ENCODE measurements at places on chromosomes 3 and 15.

DNA sequence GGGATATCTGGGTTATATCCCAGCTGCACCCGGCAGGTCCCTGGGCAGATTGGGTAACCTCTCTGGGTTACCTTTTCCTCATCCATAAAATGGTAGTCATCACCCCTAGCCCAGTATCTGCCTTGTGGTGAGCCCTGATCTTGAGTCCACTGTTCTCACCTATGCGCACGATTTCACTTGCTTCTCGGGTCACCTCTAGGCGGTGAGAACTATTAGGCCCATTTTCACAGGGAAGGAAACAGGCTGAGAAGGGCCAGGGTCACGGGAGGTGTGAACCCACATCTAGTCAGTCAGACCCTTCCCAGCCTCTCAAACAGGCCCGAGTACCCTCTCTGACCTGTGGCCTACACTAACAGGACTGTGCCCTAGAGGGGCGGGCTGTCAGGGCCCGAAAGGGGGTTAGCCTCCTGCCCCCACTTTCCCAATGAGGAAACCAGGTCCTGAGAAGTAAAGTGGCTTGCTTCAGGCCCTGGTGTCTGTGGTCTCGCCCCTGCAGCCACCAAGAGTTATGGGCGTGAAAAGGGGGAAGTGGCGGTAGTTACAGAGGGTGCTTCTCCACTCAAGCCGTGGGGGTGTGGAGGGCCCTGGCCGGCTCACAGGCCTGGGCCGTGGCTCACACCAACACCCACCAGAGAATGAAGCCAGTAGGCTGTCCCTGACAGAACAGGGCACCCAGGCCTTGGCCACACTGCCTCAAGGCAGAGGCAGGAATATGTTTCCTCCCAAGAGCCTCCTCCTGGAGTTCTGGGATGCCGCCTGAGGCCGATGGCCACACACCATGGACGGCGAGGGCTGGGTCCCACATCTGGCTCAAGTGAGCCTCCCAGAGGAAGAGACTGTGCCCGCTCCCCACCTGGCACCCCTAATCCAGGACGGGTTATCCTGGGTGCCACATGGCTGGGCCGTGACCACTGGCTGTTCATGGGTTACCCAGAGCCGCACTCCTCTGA is 19.5 kb downstream of the PSTPIP1 start:
- DNase-seq = no peak

- no peak for DNase-seq
These were observed 58.7 kb downstream of the CHSY1 start for GRCh38 chr15:101193120-101193644.

DNA sequence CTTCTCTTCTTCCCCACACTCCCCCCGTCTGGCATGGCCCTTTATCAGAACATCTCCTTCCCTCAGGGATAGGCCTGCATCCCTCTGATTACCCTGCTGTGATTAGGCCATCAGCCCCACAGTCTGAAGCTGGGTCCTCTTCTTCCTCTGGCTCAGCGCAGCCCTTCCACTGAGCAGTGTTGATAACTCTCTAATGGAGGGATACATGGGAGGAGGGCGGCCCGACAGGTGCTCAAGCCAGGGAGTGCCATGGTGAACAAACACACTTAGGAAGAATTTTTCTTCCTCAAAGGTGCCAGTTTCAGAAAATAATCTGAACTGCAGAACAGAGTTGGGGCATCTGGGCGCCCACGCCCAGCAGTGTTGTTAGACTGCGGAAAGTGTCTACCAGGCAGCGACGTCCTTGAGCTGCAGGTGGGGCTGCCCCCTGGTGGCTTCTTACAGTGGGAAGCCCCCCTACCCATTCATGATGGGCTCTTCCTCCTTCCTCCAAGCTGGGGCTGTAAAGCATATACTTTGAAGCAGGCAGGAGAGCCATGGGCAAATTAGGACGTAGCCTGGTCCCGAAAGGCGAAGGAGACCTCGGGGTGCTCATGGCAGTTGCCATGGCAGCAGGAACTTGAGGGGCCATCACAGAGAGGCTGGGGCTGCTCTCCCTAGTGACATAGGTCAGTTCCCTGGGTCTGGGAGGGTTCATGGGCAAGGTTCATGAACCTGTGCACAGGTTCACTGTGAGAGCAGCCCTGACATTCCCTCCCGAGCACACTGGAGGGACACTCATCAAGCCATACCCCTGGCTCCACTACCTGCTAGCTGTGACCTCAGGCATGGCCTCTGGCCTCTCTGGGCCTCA is 33.2 kb upstream of the NR2C2 start:
- DNase-seq = no peak

DNA sequence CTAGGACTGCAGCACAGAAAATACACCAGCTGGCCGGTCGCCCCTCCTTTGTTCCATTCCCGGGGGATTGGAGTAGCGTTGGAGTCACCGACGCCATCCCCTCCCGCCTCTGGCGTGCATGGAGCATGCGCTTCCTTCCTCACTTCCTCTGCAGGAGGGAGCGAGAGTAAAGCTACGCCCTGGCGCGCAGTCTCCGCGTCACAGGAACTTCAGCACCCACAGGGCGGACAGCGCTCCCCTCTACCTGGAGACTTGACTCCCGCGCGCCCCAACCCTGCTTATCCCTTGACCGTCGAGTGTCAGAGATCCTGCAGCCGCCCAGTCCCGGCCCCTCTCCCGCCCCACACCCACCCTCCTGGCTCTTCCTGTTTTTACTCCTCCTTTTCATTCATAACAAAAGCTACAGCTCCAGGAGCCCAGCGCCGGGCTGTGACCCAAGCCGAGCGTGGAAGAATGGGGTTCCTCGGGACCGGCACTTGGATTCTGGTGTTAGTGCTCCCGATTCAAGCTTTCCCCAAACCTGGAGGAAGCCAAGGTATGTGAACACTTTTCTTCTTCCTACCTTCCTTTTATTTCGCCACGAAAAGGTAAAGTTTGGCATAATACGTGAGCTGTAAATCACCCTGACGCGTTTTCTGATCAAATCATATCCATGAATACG is at the start of gene SCG3:
SCG3 (plus strand) TSS at position 201 of the 661 bp plus-strand sequence; CDS start at position 454, 253 bp downstream.
- DNase-seq = peak; percentile 68

- DNase-seq = peak; percentile 14
These were observed 249.9 kb downstream of the ROBO1 start for GRCh38 chr3:79517766-79518413.

DNA sequence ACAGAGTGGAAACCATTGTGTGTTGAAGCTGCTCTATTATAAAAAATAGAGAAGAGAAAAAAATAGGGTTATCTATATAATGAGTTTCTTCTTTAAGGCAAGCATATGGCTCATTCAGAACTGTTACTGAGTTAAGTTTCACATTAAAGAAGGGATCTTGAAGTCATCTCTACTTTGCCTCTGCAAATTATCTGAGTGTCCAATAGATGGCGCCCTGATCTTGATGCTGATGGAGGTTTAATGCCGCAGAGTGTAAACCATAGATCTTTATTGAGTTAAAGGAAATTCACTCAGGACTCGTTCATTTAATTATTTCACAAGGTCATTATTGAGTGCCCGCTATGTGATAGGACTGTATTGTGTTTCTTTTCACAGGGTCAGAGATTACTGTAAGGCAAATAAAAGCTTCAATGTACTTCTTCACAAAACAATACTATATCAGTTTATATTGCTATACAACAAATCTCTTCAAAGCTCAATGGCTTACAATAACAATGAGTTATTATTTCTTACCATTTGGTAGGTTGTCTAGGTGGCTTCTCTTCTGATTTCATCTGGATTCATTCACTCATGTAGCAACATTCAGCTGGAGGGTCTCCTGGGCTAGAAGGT is 171.4 kb downstream of the NSUN3 start:
- DNase-seq = peak; percentile 32

- no peak for DNase-seq
These were observed 34.1 kb upstream of the SFMBT1 start for GRCh38 chr3:53079791-53080555.

- no peak for DNase-seq
These were observed 5.5 kb downstream of the MELTF start for GRCh38 chr3:197023998-197024651.

DNA sequence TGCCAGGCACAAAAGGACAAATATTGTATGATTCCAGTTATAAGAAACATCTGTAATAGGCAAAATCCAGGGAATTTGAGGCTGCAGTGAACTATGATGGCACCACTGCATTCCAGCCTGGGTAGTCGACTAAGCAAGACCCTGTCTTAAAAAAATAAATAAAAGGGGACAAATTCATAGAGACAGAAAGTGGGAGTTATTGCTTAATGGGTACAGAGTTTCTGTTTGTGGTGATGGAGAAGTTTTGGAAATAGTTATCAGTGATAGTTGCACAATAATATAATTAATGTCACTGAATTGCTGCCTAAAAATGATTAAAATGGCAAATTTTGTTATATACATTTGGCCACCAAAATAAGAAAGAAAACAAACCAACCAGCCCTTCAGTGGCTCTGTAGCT is 27.6 kb upstream of the CNBP start:
- DNase-seq = no peak

- DNase-seq = no peak
These were observed 26.8 kb upstream of the CYP11A1 start for GRCh38 chr15:74394090-74394846.

- no peak for DNase-seq
These were observed 947.7 kb downstream of the TUSC7 start for GRCh38 chr3:117657278-117657677.

DNA sequence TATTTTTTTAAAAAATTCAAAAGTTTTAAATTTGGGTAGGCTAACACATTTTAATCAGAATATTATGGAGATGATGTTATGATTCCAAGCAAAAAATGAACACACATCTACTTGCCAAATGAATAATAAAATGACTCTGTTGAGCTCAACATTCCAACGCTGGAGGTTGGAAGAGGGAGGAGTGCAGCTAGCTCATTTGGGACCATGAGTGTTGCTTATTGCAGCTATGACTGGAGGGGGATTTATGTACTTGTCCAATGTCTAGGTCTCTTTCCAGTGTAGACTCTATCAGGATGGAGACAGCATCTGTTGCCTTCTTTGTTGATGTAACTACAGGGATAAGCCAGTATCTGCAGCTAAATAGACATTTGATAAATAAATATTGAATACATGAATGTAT is 310.6 kb downstream of the CACNA2D3 start:
- DNase-seq = no peak

GRCh38 chr15:59313641-59314332 is 58.9 kb downstream of the MYO1E start:
- no peak for DNase-seq

- DNase-seq = no peak
These were observed 12.4 kb downstream of the SLCO3A1 start for GRCh38 chr15:91865950-91866349.

GRCh38 chr3:124383051-124383450 is 347.2 kb upstream of the UMPS start:
- no peak for DNase-seq

DNA sequence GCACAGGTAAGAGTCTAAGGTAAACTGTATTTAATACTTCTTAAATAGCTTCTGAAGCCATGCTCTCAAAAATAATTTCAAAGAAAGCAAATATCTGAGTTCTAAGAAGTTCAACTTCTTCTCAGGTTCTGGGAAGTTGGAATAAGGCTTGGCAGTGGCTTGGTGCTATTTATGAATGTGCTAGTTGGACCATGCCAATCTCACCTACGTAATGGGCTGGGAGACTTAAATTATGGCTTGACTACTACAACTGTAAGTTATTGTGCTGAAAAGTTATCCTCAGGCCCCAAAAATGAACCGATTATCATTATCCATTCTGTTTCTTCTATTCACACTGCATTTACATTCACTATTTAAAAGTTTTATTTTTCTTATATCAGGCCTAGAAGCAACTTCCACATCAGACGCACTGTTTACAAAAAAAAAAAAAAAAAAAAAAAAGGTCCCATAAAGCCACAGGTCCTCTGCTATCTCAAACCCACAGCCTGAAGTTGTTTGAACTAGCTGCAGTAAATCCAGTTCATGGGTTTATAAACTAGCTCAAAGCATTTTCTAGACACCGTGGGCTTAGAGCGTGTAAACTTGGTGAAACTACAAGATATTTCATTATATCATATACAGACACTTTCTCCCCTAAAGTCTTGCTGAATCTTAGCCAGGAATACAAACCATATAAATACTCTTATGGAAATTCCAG is 3.4 kb downstream of the LRIG1 start:
- DNase-seq = no peak

DNA sequence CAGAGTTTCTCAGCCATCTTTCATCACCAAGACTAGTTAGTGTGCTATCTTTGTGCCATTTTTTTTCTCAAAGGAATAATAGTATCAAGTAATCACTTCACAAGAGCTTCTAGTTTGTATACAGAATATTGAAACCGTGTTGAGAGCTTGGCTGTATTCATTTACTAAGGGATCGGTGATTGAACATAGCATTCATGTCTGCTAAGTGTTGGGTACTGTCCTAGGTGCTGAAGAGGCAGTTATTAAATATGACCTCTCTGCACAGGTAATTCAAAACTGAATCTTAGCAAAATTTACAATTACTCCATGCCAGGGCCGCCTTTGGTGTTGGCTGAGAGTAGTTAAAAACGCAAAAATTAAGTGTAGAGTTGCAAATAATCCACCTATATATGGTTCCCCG is 355.3 kb upstream of the RORA start:
- DNase-seq = no peak

- no peak for DNase-seq
These were observed 978.6 kb downstream of the PLOD2 start for GRCh38 chr3:145182196-145182911.

DNA sequence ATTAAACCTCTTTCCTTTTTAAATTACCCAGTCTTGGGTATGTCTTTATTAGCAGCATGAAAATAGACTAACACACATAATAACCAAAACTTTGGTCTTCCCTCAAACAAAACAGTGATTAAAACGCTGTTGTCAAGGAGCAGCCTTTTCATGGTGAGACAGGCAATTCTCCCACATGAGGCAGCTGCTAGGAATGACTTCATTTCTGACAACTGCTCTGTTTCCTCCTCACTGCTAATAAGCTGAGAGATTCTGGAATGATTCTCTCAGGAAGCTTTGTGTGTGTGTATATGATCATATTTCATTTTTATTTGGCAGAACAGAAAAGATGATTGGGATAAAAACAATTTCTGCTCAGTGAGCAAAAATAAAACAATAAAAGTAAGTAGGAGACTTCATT is 580.6 kb upstream of the ADAMTS9 start:
- DNase-seq = no peak

DNA sequence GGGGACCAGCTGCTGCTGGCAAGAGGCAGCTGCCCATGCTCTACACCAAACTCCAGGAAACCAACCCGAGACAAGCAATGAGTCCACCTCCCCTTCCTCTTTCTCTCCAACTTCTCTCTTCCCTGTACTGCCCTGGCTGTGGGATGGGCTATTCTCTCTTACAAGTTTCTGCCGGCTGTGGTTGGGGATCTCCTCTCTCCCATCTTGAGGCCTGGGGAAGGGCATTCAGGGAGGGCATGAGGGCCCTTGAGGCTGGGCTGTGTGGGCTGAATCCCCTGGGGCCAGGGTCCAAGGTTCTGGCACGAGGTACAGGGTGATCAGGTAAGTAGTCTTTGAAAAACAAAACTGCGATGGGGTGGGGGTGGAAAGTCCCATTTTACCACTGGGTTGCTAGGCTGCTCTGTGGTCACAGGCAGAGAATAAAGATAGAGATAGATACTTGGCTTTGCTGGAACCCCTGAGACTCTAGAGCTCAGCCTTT is 32.3 kb upstream of the CTSH start:
- DNase-seq = no peak

DNA sequence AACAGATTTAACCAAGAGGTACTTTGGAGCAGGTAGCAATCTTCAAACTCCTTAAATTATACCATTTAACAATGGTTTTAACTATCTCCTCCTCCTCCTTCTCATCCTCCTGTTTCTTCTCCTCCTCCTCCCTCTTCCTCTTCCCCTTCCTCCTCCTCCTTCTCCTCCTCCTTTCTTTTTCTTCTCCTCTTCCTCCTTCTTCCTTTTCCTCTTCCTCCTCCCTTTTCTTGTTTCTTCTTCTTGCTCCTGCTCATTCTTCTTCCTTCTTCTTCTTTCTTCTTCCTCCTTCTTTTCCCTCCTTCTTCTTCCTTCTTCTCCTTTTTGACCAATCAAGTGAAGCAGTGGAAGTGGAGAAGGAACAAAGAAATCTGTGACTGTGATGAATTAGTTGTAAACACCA is 14.1 kb downstream of the PATL2 start:
- no peak for DNase-seq

All from hippocampal formation (tissue), 2 donors.